ENCODE measurements at places on chromosomes 6 and 20.

DNA sequence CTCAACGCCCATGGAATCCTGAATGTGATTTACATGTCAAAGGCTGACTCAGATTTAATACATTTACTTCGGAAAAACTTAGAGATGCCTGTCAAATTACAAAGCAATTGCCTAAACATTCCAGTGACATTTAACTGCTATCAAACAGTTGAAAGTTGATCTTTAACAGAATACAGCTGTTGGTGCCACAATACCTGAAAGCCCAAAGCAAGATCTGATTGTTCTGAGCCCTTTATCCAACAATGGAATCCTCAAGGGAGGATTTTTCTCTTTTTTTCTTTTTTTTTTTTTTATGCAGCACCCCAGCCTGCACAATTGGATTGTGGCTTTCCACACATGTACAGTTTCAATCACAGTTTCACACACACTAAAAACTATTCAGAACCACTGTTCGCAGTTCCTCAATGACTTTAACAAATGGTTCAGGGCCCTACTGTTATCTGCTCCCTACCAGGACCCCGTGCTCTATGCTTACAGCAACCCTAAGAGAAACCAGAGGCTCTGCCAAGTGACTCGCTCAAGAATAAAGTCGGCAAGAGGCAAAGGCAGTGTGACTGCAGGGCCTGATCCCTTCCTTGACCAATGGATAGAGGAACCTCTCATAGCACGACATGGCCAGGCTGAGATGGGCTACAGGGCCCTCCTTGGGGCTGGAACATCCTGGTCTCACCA lies 33.3 kb downstream of the EPB41L2 start:
- DNase-seq, result no peak

- DNase-seq, result no peak
These were observed 165.8 kb upstream of the SUPT3H start for GRCh38 chr6:45543298-45544235.

DNA sequence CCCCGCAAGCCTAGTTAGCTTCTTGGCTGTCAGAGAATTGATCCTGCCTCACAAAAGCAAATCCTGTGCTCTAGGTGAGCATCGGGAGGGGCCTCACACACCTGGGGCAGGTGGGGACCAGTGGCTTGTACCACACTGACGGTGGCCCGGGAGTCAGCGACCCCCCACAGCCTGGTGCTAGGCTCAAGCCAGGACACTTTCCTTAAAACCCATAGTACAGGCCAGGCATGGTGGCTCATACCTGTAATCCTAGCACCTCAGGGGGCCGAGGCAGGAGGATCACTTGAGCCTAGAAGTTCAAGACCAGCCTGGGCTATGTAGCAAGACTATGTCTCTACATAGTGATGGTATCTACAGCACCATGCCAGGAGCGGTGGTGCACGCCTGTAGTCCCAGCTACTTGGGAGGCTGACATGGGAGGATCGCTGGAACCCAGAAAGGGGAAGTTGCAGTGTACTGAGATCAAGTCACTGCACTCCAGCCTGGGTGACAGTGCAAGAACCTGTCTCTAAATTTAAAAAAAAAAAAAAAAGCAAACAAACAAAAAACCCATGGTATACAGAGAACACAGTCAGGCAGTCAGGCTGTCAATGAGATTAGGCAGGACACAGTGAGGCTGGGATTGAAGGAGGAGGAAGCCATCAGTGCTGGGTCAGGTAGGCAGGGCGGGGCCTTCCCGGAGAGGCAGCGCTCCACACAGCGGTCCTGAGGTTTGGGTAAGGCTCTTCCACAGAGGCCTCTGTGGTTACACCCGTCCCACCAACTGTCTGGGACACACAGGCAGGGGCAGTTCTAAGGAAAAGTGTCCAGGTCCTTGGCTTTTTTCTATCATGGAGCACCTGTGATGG lies 41.3 kb downstream of the SYNJ2 start:
- DNase-seq, result no peak

DNA sequence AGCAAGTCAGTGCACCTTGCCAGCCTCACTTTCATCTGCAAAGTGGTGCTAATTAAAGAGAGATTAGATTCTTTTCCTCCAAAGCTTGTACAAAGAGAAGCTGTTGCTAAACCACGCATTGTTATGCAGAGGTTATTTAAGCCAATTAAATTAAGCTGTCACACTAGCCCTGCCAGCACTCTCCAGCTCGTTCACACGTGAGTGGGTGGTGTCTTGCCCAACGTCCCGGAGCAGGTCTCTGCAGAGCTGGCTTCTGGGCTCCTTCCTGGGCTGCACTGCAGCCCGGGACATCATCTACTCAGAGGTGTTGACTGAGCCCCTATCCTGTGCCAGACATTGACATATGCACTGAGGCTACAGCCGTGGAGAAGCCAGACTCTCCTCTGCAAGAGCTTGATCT lies 401.6 kb upstream of the SULF2 start:
- DNase-seq, result no peak

GRCh38 chr20:47248448-47248966 lies 108.0 kb downstream of the ZMYND8 start:
- no peak for DNase-seq

DNA sequence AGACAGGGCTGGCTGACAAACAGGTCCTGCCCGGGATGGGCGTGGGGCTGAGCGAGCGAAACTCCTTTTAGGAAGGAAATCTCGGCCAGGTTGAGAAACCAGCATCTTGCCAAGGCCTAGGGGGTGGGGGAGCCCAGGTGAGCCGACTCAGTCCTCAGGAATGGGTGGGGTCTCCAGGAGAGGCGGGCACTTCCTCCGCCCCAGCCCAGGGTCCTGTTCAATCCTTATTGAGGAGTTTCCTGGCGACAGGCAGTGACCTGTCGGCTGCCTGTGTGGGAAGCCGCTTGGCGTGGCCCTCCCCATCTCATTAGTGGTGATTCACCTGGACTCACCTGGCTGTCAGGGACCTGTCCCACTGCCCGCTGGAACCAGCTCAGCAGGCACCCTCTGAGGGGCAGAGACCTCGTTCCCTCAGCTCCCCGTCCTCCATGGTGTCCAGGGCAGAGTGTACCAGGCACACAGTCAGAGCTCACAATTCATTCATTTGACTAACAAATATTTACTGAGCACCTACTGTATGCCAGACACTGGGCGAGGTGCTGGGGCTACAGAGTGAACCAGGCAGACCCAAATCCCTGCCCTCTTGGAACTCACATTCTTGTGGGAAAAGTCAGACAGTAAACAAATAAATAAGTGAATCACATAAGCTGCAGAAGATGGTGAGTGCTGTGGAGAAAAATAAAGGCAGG lies 51.1 kb downstream of the FGD2 start:
- no peak for DNase-seq

GRCh38 chr20:63808964-63809674 lies 21.9 kb downstream of the ZBTB46 start:
- no peak for DNase-seq

DNA sequence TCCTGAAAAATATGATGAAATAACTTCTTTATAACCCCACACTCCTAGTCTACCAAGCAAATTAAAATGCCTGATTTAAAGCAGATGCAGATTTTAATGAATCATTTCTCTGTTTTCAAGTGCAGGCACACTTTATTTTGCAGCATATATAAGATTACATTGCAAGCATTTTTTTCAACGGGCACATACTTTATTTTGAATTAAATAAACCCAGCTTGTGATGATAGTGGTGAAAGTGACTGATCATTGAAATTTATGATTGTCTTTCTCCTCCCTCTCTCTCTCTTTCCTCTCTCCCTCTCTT lies 12.2 kb upstream of the MOXD1 start:
- DNase-seq, result no peak

GRCh38 chr20:13610184-13610583 lies 28.5 kb downstream of the TASP1 start:
- no peak for DNase-seq

GRCh38 chr6:123017104-123017682 lies 21.2 kb downstream of the CLVS2 start:
- no peak for DNase-seq

DNA sequence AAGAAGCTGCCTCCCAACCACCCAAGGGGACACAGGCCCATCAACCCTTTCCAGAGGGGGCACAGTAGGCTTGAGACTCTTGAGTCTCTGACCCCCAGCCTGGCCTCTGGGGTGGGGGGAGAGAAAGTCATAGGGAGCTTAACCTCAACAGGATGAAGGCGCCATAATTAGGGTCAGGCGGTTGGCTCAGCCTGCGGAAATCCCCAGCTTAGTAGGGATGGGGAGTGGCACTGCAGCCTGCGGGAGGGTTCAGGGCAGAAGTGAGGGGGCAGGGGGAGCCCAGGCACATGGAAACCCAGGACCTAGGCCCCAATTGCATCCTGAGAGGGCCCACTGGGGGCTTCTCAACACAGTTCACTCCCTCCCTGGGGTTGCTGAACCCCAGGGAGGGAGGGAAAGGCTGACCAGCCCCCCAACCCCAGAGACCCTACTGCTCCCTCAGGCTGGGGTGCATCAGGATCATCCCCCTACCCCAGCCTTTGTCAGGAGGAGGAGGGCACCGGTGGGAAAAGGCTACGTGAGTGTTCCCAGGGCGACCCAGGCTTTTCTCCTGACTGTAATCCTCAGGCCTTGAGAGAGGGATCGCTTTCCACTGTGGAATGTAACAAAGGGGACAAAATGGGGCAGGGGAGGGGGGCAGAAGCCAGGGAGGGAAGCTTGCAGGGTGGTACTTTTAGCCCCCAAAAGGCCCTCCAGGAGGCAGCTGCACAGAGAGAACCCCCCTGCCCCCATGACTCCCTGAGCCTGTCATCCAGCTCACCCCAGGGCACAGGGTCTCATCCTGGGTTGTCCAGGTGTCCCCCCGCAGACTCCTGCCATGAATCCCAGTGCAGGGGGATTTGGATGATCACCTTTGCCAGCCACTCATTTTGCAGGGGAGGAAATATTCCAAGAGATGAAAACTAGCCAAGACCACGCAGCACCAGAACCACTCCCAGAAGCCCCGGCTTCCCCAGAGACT lies 46.4 kb downstream of the MRPL14 start:
- no peak for DNase-seq

GRCh38 chr20:1468117-1468624 lies 1.5 kb upstream of the NSFL1C start:
- no peak for DNase-seq

GRCh38 chr20:60206259-60206658 lies 248.0 kb downstream of the CDH26 start:
- DNase-seq, result no peak

- no peak for DNase-seq
These were observed 408 bp downstream of the PTCHD4 start for GRCh38 chr6:48110436-48111142.

DNA sequence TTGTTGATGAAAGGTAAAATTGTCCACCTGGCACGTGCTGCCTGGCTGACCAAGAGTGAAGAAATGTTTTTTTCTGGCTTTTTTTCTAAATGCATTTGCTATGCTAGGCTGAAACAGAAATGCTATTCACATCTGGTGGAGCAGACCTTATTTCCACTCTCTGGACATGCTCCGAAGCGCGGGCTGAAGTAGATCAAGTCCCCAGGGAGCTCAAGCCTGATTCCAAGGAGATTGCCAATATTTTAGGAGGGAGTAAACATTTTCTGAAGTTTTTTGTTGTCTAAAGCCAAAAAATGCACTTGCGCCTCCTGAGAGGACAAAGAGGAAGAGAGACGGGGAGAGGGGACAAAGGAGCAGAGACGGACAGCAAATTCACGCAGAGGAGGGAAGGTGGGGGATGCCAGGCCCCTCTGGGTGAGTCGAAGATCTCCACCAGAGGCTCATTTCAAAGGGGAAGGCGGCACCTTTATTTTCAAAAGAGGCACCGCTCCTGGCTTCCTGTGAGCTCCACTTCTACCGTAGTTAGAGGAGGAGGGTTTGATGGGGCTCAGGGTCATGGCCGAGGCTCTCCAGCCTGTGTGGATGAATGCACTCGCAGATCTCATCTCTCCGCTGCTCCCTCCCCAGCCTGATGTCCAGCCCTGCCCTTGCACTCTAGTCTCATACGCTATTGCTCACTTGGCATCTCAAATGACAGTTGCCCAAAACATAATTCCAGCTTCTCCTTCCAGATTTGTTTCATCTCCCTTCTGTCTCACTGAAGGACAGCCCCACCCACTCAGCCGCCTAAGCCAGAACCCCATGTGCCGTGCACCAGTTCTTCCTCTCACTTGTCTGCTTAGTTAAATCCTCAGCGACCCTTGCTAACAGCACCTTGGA lies 23.1 kb upstream of the SMOC2 start:
- no peak for DNase-seq

DNA sequence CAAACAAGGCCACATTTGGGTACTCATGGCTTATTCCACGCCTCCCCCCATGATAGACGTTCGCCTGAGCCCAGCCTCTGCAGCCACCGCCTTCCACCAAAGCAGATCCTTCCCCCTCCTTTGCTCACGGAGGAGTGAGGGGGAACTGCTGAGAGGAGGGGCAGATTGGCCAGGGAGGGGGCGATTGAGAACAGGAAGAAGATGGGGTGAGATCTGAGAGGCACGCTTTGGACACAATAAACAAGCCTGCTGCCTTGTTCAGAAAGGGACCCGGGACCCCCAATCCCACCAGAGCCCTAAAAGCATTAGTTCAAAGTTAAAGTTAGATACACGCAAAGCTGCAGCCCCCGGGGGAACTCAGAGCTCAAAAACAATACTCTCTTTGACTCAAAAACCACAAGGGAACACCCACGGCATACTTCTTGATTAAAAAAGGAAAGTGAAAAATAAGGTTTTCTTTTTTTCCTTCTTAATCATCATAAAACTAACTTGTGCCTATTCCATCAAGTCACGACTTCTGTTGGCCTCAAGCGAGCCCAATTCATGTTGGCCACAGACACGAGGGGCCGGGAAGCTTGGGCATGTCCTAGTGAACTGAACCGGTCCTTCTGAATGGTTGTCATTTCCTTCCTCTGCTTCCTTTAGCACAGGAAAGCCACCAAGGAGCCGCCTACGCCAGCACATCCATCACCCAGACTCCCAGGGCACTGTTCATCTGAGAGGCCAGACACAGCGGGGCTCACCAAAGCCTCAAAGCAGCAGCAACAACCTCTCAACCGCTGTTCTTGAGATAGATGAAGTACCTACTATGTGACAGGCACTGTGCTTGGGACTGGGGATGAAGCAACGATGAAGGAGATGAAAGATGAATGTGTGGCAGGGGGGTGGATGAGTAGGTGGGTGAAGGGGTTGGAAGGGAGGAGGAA lies 44.7 kb downstream of the NFATC2 start:
- peak; percentile 29 for DNase-seq

DNA sequence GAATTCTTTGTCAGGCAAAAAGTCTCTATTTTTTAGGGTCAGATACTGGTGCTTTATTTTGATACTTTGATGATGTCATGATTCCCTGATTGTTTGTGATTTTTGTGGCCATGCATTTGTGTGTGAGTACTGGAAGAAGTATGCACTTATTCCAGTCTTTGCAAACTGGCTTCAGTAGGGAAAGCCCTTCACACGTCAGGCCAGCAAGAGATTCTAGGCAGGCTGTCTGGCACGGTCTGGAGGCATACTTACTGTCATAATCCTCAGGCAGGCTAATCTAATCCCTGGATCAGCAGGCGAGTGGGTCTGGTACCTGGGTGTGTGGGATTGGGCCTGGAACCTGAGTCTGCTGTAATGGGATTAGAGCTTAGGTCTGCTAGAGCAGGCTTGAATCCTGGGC lies 391.8 kb upstream of the MMS22L start:
- DNase-seq, result no peak

DNA sequence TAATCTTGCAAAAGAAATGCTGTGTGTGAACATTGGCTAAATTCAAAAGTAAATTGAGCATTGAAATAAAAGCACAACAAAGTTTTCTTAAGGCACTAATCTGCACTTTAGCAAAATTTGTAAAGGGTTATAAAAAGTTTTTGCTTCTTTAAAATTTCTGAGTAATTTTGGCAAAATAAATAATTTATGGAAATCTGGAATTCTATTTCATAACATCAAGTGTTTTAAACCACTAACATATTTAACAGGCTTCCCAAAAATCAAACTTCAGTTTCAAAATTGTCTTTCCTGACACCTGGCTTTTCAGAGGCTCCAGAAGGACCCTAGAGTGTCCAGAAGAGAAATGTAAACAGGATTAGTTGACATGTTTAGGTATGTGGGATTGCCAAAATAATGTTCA lies 4.5 kb upstream of the RNGTT start:
- DNase-seq, result no peak
